Pancreas (tissue), 10 donors: ENCODE measurements at places on chromosomes 7 and 10. TPM values are rescaled to one million over a fixed set of nuclear protein-coding genes. Genes with fewer than 3 reads are reported as not detected.

The GPER1 gene
- total RNA-seq: 0.42 TPM

GRCh38 chr7:33079763-33080690 is 17.5 kb upstream of the NT5C3A start:
- DNase-seq: no peak

- no peak for DNase-seq
These were observed 215.8 kb downstream of the SKAP2 start for GRCh38 chr7:26648554-26648953.

The GHITM gene
- 57.8 TPM for total RNA-seq

- DNase-seq: no peak
These were observed 17.5 kb downstream of the AVPI1 start for GRCh38 chr10:97669571-97669970.

GRCh38 chr10:128101901-128102300 is 24.3 kb downstream of the MKI67 start:
- no peak for DNase-seq

The OR2A5 gene
- not detected for total RNA-seq

DNA sequence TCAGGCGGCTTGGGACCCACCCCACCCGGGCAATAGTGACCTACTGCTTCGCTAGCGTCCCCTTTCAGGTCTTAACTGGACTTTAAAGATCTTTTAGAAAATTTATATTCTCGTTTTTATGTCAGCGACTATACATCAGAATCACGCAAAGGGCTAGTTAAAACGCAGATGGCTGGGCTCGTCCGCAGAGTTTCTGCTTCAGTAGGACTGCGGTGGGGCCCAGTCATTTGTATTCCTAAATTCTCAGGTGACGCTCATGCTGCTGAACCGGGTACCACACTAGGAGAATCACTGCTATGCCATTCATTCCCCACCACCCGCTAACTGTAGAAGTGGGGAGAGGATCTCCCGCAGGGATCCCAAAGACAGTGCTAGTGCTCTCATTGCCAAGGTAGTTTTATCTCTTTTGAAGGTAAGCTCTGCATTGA is 12.0 kb upstream of the SP8 start:
- DNase-seq: no peak

DNA sequence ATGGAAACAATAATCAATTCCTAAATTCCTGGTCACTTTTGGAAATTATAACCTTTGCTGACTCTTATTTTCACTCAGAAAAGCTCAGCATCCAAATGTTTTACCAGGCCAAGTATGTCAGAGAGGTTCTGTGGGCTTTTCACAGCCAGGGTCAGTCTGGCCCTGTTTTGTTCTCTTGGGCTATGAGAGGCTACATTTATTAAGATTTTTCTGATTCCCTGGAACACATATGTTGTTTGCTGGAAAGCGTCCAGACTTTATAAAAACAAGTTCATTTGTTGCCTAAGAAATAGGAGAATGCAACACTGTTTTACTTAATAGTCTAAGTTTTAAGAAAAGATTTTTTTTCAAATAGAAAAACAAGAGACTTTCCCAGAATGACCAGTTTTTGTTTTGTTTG is 238.4 kb upstream of the PLXDC2 start:
- no peak for DNase-seq

- DNase-seq: no peak
These were observed 150.9 kb downstream of the RGS10 start for GRCh38 chr10:119391440-119392251.

The SLC35G1 gene
- 5.0 TPM for total RNA-seq
